Stimulated activated CD4-positive, alpha-beta T cell treated with anti-CD3 and anti-CD28 coated beads, TNF-alpha, amount 100 ng/mL, for 48 hours (primary cell): ENCODE measurements at places on chromosomes 5 and 9.

- DNase-seq, result no peak
Observed at GRCh38 chr5:118531276-118531675, 457.1 kb downstream of the DTWD2 start.

GRCh38 chr5:151585970-151586369 is 5.2 kb downstream of the FAT2 start:
- no peak for DNase-seq

DNA sequence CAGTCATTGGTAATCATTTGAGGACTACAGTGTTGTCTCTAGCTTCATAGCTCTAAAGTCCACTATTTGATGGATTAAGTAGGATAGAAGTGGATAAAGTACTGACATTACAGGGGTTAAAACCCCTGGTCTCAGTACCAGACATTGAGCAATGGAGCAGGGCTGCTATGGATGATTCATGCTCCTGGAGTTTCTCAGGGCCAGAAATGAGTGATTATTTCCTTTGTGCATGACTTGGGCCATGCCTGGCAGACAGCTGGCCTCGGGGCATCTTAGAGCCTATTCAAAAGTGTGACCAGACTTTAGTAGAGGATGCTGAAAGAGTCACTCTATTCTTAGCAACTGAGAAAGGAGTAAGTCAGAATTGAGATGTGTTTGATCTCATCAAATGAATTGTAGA is 350.7 kb upstream of the TLE4 start:
- DNase-seq, result no peak

- no peak for DNase-seq
Observed at GRCh38 chr5:171984748-171985419, 21.6 kb downstream of the FBXW11 start.

- DNase-seq, result no peak
Observed at GRCh38 chr5:66742083-66742895, 146.1 kb downstream of the MAST4 start.

DNA sequence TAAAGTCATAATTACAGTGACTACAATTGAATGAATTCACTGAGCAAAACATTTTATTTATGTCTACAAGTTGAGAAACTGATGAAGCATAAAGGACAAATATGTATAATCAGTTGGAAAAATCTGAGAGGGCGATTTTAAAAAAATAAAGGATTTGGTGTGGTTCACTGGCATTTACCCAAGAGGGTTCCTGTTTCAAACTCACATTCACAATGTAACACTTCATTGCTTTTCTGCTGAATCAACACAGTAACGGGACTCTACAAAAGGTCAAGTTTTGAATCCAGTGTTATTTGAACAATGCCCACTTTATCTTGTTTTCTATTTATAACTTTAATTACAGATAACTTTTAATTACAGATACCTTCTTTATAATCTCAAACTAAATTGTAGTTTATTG is 138.6 kb downstream of the NUDT12 start:
- no peak for DNase-seq
